ENCODE measurements at places on chromosomes 6 and 20.

- DNase-seq: no peak
Measured at GRCh38 chr6:113629256-113629655, 227.9 kb upstream of the MARCKS start.

- no peak for DNase-seq
Measured at GRCh38 chr20:53943522-53944291, 126.7 kb downstream of the BCAS1 start.

DNA sequence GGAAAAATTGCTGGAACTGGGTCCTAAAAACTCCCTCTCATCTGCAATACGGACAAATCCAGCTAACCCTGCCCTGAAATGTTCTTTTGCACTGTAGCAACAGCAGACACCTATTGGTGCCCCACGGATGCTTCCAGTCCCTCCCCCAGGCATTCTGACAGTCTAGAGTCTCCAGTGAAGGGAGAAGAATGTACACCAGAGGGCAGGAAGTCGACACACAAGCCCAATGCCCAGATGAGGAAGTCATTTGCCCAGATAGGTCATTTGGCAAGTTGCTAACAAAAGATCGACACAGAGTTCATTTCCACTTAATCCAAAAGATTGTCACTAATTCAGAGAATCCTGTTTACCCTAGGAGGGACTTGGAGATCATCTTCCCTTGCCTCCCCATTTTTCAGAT is 293.0 kb upstream of the PRDM1 start:
- DNase-seq: no peak

DNA sequence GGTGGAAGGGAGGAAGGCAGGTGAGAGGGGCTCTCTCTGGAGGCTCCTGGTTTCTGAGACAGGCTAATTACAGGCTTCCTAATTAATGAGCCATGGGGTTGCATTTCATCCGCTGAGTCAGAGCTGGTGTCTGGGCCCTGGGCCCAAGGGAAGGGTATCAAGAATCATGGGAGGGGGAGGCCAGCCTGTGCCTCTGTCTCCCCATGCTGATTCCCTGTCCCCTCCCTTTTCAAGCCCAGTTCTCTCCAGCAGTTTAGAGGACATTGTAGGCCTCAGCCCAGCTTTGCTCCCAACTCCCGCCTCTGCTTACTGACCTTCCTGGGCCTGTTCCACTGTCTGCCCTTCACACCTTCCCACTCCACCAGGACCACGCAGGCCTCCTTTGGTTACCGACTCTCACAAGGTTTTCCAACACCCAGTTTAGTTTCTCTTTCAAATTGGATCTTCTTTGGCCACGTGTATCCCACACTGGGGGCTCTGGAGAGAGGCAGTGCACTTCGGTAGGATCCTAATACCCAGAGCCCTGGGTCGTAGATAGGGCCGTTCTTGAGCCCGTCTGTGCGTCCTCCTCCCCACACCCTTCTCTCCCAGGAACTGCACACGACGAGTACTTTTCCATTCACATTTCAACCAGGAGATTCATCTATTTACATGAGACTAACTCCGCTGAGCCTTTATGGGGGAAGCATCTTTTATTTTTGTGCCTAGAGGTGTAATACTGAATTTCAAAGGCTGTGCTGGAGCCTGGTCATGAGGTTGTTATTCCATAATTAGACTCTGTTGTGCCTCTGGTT is 18.2 kb upstream of the AVP start:
- no peak for DNase-seq

DNA sequence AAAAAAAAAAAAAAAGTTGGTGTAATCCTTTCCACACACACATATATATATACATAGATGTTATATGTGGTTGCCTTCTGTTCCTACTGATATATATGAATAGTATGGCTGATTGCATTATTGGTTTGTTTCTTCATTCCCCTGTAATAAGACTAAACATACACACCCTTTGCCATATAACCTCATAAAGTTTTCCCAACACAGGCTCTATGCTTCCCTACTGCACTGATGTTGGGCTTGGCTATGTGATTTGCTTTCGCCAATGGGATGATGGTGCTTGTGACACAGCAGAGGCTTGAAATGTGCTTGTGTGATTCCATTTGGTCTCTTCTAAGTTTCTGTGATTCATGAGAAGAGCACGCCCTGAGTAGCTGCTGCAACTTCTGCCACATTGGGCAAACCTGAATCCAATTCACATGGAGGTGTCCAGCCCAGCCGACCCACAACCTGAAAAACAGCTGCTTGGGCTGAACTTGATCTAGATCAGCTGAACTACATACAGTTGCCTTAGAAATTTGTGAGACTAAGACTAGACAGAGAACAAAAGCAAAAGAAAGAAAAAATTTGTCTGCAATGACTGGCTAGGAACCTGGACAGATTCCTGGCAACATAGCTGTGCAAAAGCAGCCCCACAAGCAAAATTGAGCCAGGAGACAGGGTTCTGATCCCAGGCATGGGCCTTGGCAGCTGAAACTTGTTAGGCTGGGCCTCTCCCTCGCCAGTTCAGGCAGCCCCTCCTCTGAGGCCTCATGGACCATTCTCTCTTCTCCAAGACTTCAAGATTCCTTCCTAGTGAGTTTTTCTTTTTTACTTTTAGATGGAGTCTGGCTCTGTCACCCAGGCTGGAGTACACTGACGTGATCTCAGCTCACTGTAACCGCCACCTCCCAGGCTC is 13.4 kb upstream of the TBC1D20 start:
- DNase-seq: no peak

- DNase-seq: no peak
Measured at GRCh38 chr6:170231293-170232185, 59.3 kb downstream of the DLL1 start.

DNA sequence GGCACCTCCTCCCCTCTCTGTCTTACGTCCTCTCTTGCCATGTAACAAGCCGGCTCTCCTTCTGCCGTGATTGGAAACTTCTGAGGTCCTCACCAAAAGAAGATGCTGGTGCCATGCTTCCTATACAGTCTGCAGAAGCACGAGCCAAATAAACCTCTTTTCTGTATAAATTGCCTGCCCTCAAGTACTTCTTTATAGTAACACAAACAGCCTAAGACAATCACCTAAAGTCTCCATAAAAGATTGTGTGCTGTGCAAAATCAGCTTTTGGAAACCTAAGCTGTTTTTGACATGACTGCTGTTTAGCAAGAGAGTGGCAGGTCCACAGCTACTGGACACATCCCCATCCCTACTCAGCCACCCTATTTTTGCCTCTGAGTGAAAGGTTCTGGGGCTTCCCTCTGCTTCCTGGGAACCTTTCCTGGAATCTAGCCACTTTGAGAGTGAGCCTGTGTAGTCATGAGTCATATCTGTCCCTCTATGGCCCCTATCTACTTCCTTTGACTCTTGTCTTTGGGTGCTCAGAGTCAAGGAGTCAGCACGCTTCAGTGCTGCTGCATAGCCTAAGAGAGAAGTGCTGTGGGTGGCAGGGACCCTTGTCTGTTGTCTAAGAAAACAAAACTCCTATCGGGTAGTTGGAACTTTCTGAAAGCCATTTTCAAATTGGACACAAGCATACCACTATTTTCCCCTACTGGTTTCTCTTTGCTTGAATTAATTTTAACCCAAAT is 110.0 kb downstream of the PPP1R14C start:
- DNase-seq: no peak

GRCh38 chr6:152673236-152673635 is 24.5 kb upstream of the MYCT1 start:
- no peak for DNase-seq

- DNase-seq: no peak
Measured at GRCh38 chr6:37303891-37304503, 46.1 kb upstream of the TMEM217 start.

DNA sequence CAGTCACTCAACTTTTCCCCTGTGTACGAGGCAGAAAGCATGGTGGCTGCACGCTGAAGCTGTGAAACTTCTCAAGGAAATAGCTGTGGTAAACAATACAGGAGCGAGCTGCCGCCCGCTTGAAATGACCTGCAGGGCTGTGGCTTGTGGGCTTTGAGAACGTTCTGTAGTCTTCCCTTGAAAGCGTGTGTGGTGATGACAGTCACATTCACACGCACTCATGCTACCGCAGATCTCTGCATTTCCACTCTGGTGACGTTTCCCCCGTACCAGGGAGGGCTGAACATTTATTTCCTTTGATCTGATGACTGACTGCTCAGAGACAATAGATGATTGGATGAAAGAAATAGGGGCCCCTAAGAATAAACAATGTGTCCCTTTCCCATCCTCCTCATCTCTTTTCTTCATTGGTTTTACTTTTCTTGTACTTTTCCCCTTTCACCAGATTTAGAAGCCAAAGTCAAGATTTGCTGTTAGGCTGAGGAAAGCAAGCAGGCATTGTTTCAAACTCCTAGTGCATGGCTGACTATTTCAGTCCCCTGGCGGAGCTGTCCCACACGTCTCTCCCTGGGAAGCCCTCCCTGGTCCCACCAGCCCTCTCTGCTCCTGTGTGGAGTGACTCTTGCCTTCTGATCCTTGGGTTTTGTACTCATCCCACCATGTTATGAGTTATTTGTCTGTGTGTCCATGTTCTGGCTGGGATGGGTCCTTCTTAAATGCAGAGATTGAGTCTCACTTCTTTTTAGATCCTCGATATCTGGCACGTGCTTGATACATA is 3.9 kb downstream of the SYTL3 start:
- DNase-seq: no peak

DNA sequence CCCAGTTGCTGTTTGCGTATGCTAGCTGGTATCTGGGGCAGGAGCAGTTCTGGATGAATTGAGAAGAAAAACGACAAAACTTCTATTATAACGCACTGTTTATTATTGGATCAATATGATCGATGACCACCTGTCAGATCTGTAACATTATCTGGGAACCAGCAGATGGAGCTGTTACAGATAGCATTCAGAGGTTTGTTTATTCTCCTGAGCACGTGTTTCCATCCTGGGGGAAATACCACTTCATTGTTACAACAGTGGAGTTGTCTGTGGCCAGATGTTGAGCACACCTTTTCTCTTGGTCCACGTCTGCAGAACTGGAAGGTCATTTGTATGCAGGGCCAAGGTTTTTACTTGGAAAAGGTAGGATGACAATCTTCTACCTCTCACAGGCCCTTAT is 16.0 kb upstream of the NKX2-2 start:
- DNase-seq: peak; percentile 21

GRCh38 chr6:24664046-24664987 is 2.4 kb downstream of the TDP2 start:
- no peak for DNase-seq

GRCh38 chr6:33211666-33212422 is 3.5 kb downstream of the RING1 start:
- no peak for DNase-seq

GRCh38 chr6:40393641-40394040 is 193.5 kb downstream of the LRFN2 start:
- DNase-seq: no peak

- DNase-seq: no peak
Measured at GRCh38 chr6:149081281-149081680, 236.2 kb upstream of the TAB2 start.

DNA sequence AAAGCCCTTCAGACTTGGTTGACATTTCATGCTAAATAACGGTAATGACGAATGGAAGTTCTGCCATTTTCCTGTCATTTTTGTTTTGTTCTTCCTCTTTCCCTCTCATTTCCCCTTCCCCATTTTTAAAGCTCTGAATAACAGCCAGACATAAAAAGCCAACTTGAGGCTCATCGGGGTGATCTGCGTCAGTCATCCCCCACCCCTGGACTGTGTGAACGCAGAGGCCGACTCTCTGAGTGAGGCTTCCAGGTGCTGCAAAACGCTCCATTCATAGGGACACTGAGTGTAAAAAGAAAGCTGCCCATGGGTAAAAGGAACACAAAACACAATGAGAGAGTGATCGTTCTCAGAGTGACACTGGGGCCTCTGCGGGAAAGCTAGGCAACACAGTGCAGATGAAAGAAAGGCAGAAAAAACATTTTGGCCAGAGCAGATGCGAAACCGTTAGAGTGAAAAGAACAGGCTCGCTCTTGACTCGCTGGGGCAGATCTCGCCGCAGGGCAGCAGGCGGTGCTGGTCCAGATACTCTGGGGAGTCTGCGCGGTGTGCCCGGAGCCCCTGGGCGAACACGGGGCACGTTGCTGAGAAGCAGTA is 684.8 kb downstream of the QKI start:
- DNase-seq: peak; percentile 43

All from ecto neural progenitor cell (in vitro differentiated cells).